ENCODE measurements at places on chromosomes 16 and 17.

GRCh38 chr17:28147017-28147416 lies 104.5 kb downstream of the NLK start:
- DNase-seq: no peak

- peak; percentile 96 for DNase-seq
These were observed 431 bp upstream of the ZFPM1 start for GRCh38 chr16:88452482-88453216.

DNA sequence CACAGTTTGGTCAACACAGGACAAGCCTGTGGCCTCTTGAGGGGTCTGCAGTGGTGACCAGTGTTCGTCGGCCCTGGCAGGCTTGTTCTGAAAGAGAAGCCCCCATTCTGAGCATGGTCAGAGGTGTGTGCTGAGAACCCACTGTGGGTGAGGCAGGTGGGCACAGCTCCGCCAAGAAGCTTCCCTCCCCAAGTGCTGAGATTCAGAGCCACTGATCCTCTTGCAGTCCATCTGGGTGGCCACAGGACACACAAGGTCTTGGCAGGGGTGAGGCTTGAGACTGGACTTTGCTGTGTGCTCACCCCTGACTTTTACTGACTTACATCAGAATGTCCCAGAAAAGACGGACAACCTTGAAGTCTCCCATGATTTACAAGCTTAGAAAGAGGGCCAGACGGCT lies 18.7 kb downstream of the MPRIP start:
- DNase-seq: no peak

DNA sequence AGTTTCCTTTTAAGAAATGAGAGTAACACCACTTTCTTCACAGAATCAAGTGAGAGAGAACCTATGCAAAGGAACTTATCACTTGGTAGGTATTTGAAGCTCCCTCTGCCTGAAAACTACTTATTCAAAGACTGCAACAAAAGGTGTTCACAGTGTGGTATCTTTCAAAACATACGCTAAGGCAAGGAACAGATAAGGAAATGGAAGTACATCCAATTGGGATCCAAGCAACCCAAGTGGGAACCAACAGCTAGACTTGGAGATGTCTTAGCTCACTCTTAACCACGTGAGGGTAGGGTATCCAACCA lies 431 bp upstream of the PPM1E start:
- no peak for DNase-seq

DNA sequence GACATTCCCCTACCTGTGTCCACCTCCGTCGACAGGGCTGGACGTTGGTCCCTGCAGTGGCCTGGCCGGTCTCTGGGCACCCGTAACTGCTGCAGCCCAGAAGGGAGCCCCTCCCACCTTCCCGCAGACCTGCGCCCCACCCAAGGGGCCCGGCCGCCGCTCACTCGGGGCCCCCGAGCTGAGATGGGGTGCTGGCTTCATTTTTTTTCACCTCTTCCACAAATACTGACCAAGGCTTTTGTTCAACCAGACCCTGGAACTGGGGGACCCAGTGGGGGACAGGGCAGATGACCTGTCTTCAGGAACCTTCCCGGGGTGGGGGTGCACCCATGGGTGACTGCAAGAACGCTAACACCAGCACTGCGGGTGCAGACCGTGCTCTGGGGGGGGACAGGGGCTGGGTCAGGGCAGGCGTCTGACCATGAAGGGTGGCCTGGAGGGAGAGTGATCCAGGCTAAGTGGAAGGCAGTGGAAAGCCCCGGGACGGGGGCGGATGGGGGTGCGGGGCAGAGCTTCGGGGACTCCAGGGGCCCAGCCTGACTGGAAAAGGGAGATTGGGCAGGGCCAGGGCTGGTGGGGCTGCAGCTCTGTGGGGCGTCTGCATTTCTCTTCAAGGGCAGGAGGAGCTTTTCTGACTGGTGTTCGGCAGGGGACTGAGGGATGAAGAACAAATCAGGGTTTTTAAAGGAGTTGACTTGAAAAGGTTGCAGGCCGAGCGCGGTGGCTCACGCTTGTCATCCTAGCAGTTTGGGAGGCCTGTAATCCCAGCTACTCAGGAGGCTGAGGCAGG lies 42.3 kb downstream of the SLC7A5 start:
- DNase-seq: no peak

GRCh38 chr17:80845863-80846671 lies 145.6 kb upstream of the CHMP6 start:
- DNase-seq: no peak

DNA sequence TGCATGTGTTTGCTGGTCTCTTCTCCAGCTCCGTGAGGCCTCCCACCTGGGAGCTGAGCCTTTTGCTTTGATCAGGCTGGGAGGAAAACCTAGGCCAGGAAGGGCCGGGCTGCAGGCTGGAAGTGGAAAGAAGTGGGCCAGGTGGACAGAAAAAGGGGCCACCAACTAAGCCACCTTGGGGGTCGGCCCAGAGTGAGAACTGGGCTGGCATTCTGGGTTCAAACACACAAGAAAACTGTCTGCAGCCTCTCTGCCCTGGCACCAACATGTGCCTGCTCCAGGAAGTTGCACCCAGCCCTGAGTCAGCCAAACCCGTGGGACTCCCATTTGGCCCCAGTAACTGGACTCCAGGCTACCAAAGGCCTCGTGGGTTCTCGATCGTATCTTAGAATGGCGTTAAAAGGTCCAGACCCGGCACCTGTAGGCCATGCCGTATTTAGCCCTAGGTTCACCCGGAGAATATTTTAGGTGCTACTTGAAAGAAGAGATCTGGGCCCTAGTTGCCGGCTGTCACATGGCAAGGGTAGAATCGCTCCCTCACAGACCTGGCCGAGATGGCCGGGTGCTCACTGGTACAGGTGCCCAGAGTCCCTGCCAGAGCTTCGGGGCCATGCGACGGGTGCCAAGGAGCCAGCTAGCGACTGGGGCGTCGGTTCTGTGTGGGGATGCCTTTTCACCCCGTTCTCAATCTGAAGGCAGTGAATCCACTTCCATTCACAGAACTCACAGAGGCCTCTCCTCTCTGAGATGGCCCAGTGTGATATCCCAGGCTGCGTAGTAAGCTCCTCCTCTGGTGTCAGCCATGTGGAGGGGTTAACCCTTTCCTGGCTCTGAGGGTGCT lies 236.6 kb downstream of the MRTFB start:
- DNase-seq: no peak

GRCh38 chr16:53059672-53060071 lies 4.9 kb downstream of the CHD9 start:
- no peak for DNase-seq

DNA sequence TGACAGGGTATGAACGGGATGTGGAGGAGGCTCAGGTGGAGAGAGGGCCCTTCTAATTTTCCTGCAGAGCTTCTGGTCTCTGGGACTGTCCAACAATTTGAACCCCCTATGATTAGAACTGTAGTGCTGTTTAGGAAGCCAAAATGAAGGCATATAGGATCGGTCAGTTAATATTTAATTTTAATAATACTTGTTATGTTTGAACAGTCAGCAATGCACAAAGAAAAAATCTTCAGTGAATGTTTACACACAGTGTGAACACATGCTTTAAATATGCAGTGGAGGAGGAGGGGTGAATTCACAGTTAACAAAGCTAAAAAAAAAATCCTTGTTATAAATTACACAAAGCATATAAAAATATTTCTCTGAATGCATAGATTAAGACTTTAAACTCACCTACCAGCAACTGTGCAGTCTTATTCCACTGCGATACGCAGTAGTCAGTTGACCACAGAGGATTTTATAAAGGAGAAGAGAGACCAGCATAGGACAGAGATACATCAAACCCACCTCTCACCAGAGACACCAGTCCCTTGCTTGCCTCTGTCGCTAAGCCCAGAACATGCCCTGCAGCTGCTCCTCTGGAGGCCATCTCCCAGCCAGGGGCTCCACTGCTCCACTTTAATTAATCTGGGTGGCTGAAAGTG lies 14.6 kb downstream of the ANKRD40 start:
- DNase-seq: no peak

GRCh38 chr17:54324813-54325212 lies 502.1 kb downstream of the KIF2B start:
- no peak for DNase-seq

GRCh38 chr17:75036643-75037268 lies 10.0 kb downstream of the ATP5PD start:
- no peak for DNase-seq

GRCh38 chr17:2435181-2435741 lies 34.4 kb upstream of the MNT start:
- peak; percentile 16 for DNase-seq

DNA sequence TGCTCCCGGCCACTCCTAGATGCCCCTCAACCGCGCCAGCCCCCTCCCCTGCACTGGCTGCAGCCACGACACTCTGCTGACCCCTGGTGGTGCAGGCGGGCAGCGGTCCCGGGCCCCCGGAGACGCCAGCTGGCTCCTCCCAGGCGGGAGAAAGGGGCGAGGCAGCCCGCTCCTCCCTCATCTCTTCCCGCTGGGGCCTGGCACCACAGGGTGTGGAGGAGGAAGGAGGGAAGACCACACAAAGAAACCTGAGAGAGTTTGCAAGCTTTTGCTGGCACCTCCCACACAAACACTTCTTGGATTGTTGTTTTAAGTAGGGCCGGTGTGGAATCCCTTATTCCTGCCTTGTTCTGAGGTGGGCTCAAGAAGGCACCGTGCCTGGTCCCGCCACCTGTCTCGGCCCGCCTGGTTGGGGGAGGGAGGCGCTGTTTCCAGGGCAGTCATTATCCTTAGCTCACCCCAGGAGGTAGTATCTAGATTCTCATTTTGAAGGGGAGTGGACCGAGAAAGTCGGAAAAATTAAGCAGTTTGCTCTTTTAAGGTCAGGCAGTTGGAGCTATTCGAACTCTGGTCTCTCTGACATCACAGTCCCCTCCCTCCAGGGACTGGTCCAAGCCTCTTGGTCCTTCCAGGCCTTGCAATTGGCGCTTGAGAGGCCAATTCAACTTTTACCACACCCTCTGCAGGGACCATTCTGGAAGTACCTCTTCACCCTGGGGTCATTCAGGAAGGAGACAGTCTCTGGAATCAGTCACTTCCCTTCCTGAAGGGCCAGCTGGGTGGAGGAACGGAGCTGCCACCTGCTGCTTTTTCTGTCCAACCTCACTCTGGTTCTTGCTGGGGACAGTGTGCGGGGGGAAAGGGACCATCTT lies 959 bp upstream of the ANKRD13B start:
- DNase-seq: peak; percentile 83

- no peak for DNase-seq
These were observed 14.5 kb upstream of the MTSS2 start for GRCh38 chr16:70700101-70701020.

GRCh38 chr17:3954976-3955672 lies 9.1 kb downstream of the ATP2A3 start:
- DNase-seq: no peak

GRCh38 chr17:80862978-80863377 lies 128.7 kb upstream of the CHMP6 start:
- no peak for DNase-seq

DNA sequence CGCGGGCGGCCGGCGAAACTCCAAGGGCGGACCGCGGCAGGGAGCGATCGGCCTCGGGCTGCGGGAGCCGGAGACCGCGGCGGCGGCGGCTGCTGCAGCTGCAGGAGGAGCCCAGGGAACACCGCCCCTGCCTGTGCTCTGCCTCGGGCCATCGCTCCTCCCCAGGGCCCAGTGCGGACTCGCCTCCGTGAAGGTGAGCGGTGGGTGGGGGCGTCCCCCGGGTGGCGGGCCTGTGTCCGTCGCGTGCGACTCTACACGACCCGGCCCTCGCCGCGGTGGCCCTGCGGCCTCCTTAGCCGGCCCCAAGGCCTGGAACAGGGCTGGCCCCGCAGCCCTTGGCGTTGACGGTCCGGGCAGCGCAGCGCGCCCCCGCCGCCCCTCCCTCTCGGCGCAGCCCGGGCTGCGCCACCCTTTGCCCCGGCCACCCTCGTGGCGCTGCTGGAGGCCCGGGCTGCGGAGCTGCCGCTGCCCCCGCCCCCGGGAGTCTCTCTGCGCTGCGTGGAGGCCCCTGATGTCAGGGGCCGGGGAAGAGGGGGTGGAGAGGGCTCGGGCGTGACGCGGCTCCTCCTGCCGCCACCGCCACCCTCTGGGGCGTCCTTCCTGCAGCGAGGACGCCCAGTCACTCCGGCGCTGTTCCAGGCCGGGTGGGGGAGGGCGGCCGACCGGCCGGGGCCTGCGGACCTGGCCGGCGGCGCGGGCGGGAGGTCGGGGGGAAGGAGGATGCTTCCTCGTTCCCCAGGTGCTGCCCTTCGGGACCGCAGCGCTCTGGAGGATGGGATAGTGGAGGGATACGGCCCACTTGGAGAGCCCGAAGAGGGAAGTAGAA lies 485 bp downstream of the DYNLL2 start:
- peak; percentile 71 for DNase-seq

DNA sequence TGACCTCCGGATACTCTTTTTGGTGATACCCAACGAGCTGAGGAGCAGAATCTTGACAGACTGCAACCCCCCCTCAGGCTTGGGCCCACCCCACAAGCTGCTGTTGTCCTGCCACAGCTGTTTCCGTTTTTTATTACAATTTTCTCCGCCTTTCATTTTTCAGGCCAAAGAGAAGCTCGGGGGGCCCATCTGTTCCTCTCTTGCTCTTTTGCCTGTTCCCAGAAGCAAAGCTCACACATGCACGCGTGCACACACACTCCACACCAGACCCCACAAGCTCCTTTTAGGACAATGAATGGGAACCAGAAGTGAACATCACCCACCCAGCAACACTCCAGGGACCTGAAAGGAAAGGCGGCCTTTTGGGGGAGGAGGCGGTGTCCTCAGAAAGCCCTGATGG lies 16.3 kb downstream of the SOX9 start:
- no peak for DNase-seq

- DNase-seq: no peak
These were observed 2.0 kb downstream of the HOXB8 start for GRCh38 chr17:48612854-48613691.

GRCh38 chr17:76981545-76982295 lies 113.5 kb downstream of the MGAT5B start:
- DNase-seq: no peak

DNA sequence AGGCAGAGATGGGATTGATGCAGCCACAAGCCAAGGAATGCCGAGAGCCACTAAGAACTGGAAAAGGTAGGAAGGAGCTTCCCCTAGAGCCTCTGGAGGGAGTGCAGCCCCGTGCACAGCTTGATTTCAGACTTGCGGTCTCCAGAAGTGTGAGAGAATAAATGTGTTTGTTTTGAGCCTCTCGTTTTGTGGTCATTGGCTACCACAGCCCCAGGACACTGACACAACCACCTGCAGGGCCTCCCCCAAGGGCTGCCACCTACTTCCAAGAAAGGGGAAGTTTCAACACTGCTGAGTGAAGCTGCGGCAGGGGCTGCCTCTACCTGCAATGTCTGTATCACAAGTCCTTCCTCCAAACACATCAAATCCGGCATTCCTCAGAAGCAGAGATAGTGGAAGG lies 346.9 kb downstream of the C16orf95 start:
- DNase-seq: no peak

GRCh38 chr16:89309438-89310122 lies 92.1 kb downstream of the ZNF778 start:
- DNase-seq: no peak

DNA sequence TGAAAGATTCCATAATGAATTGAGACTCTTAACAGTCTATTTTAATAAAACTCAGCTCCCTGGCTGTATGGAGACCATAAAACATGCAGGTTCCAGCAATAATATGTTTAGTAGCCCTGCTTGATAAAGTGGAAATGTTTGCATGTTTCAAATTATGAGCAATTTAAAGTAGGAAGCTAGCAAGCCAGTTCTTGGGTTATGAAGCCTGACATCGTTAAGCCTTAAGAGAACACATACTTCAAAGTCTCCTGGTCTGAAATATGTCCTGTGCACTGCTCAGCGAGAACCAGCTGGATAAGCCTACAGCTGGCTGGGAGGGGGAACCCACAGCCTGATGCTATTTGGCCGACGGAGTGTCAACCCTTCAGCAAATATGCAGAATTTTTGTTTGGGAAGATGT lies 140.3 kb downstream of the SALL1 start:
- DNase-seq: no peak
